Suprapubic skin (tissue), 4 donors: ENCODE measurements at places on chromosomes 2 and 18. TPM values are rescaled to one million over a fixed set of nuclear protein-coding genes. Genes with fewer than 3 reads are reported as not detected.

SH2D6 gene
- total RNA-seq = not detected

DNA sequence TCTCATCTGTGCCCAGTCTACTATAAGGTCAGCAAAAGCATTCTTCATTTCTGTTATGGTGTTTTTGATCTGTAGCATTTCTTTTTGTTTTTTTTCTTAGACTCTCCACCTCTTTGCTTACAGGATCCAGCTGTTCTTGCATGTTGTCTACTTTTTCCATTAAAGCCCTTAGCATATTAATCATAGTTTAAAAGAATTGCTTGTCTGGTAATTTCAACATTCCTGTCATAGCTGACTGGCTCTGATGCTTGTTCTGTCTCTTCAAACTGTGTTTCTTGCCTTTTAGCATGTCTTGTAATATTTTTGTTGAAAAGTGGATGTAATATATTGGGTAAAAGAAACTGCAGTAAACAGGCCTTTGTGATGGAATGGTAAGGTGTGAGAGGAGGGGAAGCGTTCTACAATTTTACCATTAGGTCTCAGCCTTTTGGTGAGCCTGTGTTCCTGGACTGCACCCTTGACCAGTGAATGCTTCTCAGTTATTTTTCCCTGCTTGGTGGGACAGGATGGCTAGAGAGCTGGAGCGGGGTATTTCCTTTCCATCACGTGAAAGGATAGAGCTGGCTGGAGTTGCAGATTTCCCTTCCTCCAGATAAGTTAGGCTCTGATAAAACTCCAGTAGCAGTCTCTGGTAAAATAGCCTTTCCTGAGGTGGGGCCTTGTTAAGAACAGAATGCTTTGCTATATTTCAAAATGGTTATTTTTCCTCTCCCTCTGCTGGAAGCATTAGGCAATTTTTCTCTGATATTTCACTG, 65.4 kb downstream of the PLA2R1 start:
- no peaks in the 10 kb centered on the region for H3K27me3 ChIP-seq
- H3K4me3 ChIP-seq = no peak overlapping the region
- H3K36me3 ChIP-seq = peaks cover 7% of the 10 kb centered on the region
- peaks cover 6% of the 10 kb centered on the region for H3K4me1 ChIP-seq
- DNase-seq = no peak
- no peak overlapping the region for H3K27ac ChIP-seq

- H3K27ac ChIP-seq = peak overlapping the region; percentile 94
- no peaks in the 10 kb centered on the region for H3K27me3 ChIP-seq
- H3K36me3 ChIP-seq = no peaks in the 10 kb centered on the region
- peak; percentile 93 for DNase-seq
- H3K4me3 ChIP-seq = no peak overlapping the region
- peaks cover 57% of the 10 kb centered on the region for H3K4me1 ChIP-seq
These were observed 48.0 kb downstream of the TEX44 start for GRCh38 chr2:231640641-231641111.

DNA sequence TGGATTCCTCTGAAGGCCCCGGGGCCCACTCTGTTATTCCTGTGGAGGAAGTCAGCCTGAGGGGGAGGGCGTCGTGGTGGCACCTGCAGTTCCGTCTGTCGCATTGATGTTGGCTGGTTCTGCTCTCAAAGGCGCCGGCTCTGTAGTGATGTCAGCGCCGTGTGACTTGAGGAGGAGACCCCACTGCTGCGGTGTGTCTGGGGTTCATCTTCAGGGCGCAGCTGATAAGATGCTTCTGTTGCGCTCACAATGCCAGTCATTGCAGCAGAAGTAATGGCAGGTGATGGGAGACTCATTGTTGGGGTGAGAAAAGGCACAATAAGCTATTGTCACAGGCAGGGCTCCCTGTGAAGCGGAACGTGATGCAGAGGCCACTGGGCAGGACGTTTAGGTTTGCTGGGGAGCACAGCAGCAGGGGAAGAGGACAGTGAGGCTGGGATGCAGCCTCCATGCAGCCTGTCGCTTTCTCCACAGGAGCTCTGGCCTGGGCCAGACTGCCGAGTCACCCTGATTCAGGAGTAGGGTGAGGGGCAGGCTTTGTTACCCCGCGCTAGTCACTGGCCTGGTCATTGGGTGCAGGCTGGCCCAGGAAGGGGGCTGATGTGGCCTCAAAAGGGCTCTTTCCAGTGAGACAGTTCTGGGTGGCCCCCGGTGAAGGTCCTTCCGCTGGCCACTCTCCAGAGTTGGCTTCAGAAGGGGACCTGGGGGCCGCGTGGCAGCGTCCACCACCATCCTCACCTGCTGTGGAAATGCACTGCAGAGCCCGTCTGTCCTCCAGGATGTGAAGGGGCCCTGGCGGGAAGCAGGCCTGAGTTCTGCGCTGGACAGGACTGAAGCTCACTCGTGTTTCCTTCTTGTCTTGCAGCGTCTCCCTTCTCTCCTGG, 42.9 kb downstream of the SH3BP4 start:
- H3K4me1 ChIP-seq = peaks cover 31% of the 10 kb centered on the region
- peaks cover 18% of the 10 kb centered on the region for H3K36me3 ChIP-seq
- no peak for DNase-seq
- H3K4me3 ChIP-seq = no peak overlapping the region
- H3K27me3 ChIP-seq = no peaks in the 10 kb centered on the region
